Vagina (tissue), 2 donors: ENCODE measurements at places on chromosomes 5 and 9.

DNA sequence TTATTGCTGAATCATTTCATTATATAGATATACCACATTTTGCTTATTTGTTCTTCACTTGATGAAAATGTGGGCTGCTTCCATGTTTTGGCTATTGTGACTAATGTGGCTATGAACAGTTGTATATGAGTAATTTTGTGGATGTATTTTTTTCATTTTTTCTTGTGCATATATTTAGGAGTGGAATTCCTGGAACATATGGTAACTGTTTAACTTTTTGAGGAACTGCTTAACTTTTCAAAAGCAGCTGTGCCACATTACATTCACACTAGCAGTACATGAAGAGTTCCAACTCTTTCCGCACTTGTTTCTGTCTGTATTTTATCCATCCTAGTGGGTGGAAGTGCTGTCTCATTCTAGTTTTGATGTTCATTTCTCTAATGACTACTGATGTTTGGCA is 67.8 kb downstream of the JAK2 start:
- no peak for DNase-seq

- no peak for DNase-seq
These were observed 30.9 kb downstream of the PDE6A start for GRCh38 chr5:149913436-149914419.

DNA sequence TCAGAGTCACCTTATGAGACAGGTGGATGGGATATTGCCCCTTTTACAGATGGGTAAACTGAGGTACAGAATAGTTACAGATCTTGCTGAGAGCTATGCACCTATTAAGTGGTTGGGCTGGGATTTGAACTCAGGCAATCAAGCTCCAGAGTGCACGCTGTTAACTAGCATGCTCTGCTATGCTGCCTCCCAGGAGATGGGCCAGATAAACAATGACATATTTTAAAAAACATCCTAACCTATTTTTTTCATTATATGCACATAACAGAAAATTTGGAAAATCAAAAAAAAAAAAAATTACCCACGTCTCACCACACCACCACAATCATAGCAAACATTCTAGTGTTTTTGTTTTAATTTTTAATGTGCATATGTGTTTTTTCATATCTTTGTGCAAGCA is 123.4 kb upstream of the STC2 start:
- DNase-seq, result no peak

- no peak for DNase-seq
These were observed 144.4 kb upstream of the PHYKPL start for GRCh38 chr5:178376921-178377582.

DNA sequence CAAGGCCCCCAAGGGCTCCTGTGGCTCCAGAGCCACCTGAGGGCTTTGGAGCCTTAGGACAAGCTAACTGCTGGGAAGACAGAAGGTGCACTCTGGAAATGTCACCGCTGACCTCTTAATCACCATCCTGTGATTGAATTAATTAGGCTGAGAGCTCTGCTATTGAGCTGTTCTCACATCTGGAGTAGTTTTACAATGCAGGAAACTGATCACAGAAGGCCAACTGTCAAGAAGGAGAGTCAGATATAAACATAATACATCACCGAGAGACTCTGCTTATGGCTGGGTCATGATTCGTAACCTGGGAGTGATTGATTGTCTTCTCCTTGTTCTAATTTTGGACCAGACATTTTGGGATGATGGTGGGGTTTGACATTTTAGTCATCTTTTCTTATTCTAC is 226.1 kb downstream of the SLIT3 start:
- DNase-seq, result no peak

GRCh38 chr5:172768573-172769341 is 2.2 kb downstream of the DUSP1 start:
- DNase-seq, result no peak

DNA sequence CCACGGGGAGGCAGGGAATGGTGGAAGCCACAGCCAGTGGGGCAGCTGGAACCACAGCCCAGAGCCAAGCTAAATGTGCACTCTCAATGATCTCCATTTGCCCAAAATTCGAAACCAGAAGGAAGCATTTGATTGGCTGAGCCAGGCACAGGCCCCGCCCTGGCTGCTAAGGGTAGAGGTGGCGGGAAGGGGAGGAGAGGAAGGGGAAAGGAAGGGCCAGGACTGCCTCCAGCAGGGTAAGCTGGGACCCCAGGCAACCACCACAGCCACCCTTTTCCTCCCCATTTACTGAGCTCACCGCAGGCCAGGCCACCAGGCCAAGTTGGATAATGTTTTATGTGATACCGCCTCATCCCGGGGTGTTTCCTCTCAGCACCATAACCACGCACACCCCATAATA is 100.3 kb upstream of the RAPGEF1 start:
- DNase-seq, result no peak

DNA sequence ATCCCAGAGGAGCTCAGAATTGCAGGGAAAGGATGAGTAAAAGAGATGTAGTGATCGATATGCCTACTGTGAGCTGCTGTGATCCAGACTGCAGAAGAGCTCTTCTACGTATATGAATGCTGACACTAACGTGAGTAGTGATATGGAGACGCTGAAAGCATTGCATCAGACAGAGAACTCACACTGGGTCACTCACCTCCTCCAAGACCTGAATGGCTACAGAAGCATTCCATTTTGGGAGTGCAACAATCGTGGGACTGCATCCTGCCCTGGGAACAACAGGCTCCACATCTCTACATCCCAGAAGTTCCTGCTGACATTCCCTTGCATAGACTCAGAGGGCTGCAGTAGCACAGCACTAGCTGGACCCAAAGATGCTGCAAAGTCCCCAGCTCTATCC is 755.9 kb upstream of the MEF2C start:
- no peak for DNase-seq

GRCh38 chr9:90546200-90546599 is 96.4 kb downstream of the DIRAS2 start:
- no peak for DNase-seq

DNA sequence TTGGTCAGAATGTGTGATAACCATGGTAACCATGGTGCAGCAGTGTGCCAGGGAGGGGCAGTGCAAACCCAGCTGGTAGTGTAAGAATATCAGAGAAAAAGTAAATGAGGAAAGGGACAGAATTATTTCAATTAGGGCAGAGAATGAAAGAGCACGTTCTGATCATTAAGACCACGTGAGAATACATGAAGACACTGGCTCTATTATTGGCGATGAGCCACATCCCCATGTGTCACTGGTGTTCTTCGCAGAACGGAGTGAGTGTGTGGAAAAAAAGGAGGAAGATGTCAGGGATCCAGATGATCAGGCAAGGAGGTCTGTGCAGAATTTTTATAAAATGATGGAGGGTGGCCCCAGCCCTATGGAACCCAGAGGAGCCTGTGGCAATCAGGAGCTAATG is 315.5 kb downstream of the SEMA5A start:
- no peak for DNase-seq

DNA sequence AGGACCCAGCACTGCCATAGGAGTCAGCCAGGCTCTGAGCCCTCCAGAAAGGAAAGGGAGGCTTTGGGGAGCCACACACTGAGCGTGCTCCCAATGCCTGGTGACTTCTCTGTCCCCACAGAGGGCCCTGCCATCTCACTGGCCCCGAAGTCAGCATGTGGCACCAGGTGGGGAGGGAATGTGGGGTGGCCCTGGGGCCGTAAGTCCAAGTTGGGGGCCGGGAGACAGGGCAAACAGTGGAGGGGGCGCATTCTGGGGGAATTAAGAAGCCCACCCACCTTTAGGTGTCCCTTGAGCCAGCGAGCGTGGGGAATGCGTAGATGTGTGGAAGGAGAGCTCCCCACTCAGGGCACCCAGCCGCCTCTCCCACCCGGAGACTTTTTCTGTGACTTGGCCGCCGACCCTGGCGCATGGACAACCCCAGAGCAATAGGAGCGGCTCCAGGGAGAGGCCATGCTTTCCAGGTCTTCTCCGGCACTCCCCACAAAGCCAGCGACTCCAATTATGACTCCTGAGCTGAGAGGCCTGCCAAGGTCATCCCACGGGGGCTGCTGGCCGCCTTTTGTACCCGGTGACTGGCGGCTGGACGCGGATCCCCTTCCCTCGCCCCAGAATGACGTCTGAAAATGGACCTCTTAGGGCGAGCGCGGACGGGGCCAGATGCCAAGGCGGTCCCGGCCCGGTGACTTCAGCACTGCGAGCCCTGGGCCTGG is 9.8 kb downstream of the IRX1 start:
- DNase-seq, result no peak

GRCh38 chr9:3385871-3386270 is 139.9 kb downstream of the RFX3 start:
- no peak for DNase-seq

- no peak for DNase-seq
These were observed at the start of gene UBLCP1 for GRCh38 chr5:159262859-159263568. Gene UBLCP1 (plus strand): TSS chr5:159263290. CDS start chr5:159268916, 5,626 bp downstream.

GRCh38 chr5:134371834-134372340 is 518 bp downstream of the UBE2B start:
- DNase-seq, result peak; percentile 91

DNA sequence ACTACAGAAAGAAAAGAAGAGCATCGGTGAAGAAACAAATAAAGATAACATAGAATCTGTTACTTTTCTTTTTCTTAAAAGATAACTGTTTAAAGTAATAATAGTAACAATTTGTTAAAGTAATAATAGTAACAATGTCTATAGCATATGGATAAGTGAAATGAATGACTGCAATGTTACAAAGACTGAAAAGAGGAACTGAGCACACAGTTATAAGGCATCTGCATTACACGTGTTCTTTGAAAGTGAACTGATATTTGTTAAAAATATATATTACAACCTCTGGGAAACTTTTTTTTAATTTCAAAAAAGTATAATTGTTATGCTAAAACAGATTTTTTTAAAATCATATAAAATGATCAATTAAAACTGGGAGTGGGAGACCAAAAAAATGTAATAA is 88.4 kb upstream of the FST start:
- no peak for DNase-seq

DNA sequence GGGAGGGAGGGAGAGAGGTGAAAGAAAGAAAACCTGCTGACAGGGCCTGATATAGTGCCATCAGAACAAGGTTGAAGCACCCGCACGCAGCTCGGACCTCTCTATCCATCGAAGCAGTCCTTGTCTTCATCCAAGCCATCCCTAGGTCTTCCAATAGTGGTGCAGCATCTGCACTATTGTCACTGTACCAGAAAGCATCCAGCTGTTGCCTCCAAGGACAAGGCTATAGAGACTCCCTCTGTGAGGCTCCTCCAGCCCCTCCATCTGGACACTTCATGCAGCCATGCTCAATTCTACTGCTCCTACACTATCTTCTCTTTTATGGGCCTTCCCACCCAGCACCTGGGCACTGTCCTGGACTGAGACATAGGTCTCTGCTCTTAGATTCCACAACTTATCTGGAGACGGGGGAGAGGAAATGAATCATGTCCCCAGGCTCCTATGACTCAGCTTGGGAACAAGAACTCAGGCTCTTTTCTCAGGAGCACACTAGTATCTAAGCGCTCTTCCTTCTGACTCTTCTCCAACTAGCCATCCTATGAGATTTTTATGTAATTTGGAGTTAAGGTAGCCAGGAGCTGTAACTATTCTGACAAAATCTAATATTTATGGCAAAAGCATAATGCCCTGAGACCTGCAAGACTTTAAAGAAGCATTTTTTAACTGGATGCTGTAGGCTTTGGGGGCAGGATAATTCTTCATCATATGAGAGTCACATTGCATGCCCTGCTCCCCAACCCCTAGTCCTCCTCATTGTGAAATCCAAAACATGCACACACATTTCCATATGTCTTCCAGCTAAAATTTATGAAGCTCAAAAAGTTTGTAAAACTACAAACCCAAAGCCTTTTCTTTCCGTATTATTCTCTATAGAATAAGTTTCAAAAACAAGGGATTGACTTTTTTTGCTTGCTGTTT is 446.8 kb downstream of the CCDC171 start:
- no peak for DNase-seq

DNA sequence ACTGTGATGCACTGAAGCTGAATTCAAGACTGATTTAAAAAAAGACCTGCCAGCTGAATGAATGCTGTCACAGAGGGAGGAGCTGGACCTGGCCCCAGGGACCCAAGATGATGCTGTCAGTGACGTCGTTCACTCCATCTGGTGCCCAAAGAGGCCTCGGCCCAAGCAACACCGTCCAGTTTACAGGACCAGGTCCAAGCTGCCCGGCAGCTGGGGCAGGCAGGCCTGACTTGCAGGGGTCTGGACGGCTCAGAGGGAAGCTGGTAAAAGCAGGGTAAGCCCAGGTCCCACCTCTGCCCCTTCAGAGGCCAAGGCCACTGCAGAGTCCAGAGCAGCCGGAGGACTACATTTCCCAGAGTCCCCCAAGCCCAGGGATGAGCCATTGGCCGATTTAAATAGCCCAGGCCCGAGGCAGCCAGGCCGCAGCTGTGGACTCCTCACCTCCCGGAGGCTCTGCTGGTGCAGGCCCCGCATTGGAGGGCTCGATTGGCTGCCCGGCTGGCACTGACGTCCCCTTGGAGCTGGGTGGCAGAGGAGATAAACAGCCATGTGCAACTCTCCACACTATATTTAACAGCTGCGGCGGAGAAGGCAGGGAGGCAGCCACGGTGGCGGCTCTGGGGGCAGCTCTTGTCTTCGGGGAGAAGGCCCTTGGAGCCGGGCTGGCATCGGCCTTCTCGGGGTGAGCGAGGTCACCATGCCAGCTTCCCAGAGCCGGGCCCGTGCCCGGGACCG is at the start of gene PLPP7:
Gene PLPP7, plus strand, starts transcription at position 423 of the 735 bp plus-strand sequence. Its CDS starts 275 bp downstream, at position 698.
- no peak for DNase-seq

- DNase-seq, result no peak
These were observed at the start of gene ITGA2 for GRCh38 chr5:52989025-52989780. Gene ITGA2 (plus strand): TSS chr5:52989352. CDS start chr5:52989469, 117 bp downstream.

DNA sequence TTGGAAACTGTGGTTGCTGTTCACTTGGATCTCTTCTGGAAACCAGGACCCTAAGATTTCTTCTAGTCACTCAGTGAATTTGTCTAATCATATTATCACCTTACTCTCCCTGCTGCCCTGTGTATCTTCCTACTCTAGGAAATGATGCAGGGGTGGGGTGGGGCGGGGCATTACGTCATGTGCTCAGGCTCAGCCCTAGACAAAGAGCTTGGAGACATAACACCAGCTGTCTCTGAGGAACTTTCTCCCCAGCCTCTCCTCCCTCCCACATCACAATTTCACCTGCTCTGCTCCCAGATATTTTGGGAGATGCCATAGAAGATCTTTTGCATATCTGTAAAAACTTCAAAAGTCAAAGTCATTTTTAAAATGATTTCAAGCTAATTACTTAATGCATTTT is 470.4 kb downstream of the ZSWIM6 start:
- no peak for DNase-seq

DNA sequence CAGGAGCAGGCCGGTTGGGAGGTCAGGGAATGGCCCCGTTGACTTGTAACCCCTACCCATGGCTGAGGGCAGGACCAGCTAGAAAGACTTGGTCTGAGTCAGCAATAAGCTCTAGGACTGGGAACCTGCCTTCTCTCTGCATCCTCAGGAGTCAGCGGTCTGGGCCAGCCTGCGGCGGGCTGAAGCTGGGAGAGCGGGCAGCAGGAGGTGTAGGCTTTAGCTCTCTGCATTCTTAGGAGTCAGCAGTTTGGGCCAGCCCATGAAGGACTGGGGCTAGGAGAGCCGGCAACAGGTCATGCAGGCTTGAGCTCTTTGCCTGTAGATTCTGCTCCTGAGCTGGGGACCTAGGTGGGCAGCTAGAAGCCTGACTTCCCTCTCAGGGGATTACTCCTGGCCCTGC is 6.4 kb upstream of the SMIM32 start:
- DNase-seq, result no peak

- no peak for DNase-seq
These were observed 23.2 kb downstream of the MAP3K1 start for GRCh38 chr5:56838409-56839039.
